ENCODE measurements at places on chromosomes 13 and 19.
A peak's percentile ranks its signal among the peaks of the same experiment; 100 is the strongest.

DNA sequence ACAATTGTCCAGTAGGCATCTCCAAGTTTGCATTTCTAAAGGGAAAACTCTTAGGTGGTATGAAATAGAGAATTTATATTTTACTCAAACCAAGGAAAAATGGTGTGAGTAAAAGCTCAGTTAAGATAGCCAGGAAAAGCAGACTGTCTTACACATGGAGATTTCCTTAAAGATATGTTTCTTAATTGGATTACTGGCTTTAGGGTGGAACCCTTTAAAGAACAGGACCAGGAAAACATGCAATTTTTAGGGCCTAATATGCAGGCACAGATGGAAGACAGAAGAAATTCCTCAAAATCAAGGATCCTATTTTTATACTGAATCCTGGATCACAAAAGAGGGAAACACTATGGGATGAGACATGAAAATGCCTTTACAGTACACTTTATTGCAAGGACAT lies 100.3 kb upstream of the PCDH17 start:
- no peak for DNase-seq

DNA sequence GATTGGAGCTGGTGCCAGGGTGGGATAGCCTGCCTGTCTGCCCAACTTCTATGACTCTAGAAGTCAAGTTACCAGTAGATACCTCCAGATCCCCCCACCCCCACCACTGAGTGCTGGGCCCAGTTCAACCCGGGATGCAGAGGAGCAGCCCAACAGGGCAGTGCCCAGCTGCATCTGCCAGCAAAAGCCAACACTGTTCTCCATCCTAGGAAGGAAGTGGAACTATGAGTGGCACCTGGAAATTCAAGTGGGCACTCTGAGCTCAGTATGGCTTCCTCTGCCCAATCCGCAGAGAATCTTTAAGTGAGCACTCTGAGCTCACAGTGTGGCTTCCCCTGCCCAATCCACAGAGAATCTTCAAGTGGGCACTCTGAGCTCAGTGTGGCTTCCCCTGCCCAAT lies 14.2 kb downstream of the TUBGCP3 start:
- DNase-seq = no peak

DNA sequence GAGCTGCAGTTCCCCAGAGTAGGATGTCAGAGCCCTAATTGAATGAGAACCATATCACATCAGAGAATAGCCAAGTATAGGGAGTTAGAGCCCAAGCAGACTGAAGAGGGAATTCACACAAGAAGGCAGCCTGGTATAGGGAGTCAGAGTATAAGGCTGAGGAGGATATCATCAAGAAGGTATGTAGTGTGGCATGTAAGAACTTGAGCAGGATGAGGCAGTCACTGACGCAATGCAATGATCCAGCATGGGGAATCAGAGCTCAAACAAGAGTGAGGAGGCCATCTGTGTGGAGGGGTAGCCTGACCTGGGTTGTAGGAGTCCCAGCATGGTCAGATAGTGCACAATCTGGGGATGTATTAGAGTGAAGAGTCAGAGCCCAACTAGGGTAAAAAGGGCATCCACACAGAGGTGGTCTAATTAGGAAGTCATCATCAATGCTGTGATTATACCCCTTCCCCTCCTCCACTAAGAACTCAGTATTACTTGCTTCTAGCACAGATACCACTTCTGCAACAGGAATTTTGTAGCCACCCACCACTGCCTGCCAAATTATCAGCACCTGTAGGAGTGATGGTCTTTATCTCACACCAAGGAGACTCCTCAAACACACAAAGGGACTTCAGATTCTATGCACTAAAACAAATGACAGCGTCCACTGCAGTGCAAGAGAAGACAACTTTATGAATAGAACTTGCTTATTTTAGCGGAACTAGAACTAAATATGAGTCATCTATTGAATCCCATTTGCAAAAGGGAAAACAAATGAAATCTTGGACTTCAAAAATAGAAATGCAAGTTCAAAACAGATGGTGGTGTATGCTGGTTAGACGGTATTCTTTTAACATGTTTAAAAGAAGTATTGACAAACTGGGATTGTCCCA lies 107.2 kb downstream of the FNDC3A start:
- DNase-seq = peak; percentile 57

GRCh38 chr13:91661692-91662490 lies 263.5 kb downstream of the GPC5 start:
- DNase-seq = no peak

- DNase-seq = peak; percentile 74
Measured at GRCh38 chr13:109787135-109787954, 962 bp upstream of the IRS2 start.

Measured in islet precursor cell (in vitro differentiated cells).